Stimulated activated CD4-positive, alpha-beta T cell treated with anti-CD3 and anti-CD28 coated beads, TNF-alpha, amount 100 ng/mL, for 1 hour (primary cell): ENCODE measurements at places on chromosomes 3 and 15.

DNA sequence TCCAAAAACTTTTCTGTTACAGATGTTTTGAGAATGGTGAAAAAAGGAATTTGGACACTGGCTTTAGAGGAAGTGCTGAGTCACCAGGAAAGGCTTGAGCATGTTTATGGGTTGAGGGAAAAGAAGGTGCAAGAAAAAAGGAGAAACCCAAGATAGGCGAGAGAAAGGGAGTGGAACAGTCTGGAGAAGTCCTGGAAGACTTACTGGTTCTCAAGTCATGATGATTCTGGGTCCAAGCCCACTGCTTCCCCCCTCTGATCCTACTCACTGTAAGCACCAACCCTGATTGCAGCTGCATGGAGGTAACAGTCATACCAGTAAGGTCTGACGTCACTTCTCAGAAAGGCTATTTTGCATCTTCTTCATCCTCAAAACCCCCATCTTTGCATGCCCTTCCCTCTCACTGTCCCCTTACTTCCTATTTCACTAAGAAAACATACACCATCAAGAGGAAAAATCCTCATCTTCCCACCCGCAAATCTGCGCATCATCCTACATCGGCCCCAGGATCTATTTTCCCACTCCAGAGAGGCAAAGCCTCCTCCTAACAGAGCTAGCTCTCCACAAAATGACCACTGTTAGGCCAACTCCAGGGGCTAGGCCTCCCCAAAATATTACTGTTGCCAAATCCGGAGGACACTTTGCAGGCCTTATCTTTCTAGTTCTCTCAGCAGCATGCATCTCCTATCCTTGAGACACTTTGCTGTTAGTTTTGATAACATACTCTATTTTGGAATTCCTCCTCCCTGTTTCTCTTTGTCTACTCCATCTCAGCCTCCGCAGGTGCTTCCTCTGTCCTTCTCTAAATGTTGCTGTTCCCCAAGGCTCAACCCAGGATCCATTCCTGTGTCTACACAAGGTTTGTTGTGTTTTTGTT, 3.2 kb upstream of the ATP13A3 start:
- no peak for DNase-seq

GRCh38 chr3:86182606-86183005, 808.3 kb downstream of the VGLL3 start:
- no peak for DNase-seq

DNA sequence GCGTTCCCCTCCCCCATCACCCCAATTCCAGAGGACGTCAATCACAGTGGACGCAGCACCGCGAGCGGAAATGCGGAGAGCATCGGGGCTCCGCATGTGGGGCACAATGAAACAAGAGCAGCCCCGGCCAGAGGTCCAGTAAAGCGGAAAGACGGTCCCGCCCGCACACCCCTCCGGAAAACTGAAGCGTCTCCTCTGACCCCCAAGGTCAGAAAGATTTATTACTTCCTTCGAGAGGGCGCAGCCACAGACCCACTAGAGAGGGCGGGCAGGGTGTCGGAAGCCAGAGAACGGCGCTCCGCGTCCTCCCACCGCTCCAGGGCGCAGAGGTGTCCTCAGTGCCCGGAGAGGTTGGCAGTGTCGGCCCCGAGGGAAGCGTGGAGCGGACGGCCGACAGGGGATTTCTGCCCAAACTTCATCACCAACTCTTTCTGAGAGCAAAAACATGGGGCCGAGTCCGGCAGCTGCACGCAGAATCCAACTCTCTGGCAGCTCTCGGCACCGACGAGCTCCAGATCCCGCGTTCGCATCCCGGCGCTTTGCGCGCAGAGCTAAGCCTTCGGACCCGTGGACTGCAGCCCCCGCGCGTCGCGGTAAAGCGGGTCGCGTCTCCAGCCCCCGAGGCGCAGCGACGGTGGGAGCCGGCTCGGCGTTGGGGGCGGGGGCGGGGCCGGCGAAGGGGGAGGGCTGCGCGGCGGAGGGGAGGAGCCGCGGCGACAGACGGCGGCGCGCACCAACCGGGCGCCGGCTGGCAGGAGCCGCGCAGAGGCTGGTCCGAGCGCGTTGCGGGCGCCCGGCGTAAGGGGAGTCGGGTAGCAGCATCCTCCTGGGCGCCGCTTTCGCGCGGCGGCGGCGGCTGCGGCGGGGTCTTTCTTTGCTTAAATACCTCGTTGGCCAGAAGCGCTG, at the start of gene CHST2:
TSS of gene CHST2 (plus strand) at position 763 of the 906 bp plus-strand sequence. CDS start 1,046 bp downstream, outside the sequence.
- DNase-seq = no peak

- no peak for DNase-seq
Observed at GRCh38 chr3:134090031-134090430, 60.3 kb upstream of the SLCO2A1 start.

- no peak for DNase-seq
Observed at GRCh38 chr3:132210476-132211346, 106.5 kb upstream of the ACP3 start.

DNA sequence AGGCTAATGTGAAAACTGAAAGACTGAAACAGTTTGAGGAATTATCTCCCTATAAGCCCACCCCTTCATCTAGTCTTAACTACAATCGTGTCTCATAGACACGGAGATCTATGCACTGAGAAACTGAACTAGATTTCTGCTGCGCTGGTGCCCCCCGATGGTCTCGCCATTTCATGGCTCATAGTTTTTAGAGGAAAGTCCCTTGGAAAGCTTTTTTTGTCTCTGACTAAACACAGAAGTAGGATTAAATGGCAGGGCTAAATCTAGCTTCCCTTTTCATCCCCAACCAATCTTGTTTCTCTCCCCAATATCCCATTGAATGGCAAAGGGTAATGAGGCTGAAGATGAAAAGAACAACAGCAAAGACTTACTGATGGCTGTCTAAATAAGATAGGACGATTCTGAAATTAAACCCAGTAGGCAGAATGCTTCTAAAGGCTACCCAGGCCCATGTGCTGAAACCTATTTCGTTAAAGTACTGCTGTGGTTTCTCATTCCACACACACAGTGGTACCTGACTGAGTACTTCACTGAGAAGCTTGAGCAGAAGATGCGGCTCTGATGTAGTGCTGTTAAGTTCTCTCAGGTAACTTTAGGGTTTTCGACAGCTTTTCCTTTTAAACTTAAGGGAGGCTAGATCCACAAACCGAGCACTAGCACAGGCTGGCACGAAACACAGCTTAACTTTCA, 142.7 kb downstream of the GADL1 start:
- DNase-seq = peak; percentile 40
